CD4-positive, alpha-beta T cell treated with Interleukin-15 for 1 hour (primary cell): ENCODE measurements at places on chromosomes 13 and 19.
A peak's percentile ranks its signal among the peaks of the same experiment; 100 is the strongest.

GRCh38 chr13:74372511-74372910, 238.3 kb upstream of the KLF12 start:
- DNase-seq: no peak

- DNase-seq: no peak
These were observed 28.2 kb upstream of the KPNA3 start for GRCh38 chr13:49820591-49821215.

GRCh38 chr19:50147462-50148423, 15.3 kb downstream of the IZUMO2 start:
- peak; percentile 73 for DNase-seq

DNA sequence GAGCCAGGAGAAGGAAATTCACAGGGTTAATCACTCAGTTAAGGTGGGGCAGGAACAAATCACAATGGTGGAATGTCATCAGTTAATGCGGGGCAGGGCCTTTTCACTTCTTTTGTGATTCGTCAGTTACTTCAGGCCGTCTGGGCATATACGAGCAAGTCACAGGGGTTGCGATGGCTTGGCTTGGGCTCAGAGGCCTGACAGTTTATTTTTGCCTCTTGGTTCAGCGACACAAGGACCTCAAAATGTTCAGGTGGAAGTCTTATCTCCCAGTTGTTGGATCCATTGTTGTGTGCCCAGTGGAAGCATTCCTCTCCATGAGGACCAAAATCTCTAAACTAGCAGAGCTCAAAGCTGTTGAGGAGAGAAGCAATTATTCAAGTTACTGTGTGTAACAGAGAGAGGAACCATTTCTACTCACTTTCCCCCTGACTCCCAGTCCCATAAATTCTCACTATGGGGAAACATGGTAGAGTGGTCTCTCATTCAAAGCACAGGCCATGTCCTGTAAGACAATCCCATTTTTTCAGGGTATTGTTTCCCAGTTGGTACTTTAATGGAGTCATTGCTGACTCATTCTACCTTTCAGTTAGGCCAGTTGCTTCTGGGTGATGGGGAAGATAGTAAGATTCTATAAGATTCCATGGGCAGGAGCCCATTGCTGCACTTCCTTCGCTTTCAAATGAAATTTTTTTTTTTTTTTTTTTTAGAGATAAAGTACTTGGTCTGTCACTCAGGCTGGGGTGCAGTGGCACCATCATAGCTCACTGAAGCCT, 8.8 kb upstream of the COX7A1 start:
- DNase-seq: no peak

DNA sequence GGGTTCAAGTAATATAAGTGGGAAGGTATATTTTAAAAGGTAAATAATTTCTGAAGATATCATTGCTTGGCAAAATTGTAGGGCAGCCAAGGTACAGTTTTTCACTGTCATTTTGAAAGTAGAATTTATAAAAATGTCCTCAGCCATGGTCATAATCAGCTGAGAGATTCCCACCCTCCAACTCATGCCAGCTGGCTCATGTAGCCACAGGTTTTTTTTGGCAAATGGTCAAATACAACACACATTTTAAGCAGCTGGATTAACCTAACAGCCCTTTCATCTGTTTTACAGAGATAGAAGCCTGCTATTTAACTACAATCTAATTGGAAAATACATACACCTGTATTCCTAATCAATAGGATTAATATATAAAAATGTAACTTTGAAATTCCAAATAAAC, 619.2 kb upstream of the SGCG start:
- no peak for DNase-seq

DNA sequence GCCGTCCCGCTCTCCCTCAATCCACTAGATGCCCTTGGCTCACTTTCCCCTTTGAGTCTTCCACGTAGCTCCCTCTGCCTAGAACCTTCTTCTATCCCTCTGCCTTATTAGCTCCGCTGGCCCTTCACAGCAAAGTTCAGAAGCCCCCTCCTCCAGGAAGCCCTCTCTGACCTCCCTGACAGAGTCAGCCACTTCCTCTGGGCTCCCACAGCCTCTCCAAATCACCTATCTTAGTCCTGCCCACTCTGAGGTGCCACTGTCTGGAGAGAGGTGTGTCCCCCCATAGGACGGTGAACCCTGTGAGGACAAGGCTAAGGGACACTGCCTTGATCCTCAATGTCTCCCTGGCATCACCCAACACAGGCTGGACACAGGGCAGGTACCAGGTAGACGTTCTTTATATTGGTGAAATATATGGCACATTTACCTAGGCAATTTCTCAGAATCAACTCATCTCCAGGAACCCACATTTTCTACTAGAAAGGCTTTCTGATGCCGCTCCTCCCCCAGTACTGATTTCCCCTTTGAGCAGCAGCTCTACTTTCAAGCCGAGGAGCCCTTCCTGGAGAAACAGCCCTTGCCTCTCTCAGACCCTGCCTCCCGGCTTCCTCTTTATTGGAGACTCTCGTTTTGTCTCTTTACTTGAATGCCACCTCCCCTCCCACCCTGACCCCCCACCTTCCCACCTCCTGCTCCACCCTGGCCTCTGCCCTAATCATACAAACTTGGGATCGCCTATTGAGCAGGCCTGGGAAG, 3.4 kb upstream of the TGFB1 start:
- DNase-seq: peak; percentile 42

DNA sequence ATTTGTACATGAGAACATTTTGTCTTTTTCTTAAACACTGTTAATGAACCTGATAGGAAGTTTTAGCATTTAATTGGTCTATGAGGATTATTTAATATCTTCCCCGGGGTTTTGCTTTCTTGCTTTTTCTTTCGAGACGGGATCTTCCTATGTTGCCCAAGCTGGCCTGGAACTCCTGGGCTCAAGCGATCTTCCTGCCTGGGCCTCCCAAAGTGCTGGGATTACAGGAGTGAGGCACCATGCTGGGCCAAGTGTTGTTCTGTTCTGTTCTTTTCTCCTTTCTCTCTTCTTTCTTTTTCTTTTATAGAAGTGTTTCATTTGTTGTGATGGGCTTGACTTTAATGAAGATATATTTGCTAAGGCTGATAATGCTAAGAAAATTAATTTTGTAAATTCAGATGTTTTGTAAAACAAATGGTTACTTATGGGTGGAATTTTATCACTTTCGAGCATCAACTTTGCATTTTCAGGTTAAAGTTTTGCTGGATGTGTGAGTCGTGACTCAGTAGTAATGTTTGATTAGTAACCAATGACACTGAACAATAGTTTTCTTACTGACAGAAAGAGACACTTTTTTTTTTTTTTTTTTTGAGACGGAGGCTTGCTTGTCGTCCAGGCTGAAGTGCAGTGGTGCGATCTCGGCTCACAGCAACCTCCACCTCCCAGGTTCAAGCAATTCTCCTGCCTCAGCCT, 2.2 kb downstream of the PAN3 start:
- no peak for DNase-seq

DNA sequence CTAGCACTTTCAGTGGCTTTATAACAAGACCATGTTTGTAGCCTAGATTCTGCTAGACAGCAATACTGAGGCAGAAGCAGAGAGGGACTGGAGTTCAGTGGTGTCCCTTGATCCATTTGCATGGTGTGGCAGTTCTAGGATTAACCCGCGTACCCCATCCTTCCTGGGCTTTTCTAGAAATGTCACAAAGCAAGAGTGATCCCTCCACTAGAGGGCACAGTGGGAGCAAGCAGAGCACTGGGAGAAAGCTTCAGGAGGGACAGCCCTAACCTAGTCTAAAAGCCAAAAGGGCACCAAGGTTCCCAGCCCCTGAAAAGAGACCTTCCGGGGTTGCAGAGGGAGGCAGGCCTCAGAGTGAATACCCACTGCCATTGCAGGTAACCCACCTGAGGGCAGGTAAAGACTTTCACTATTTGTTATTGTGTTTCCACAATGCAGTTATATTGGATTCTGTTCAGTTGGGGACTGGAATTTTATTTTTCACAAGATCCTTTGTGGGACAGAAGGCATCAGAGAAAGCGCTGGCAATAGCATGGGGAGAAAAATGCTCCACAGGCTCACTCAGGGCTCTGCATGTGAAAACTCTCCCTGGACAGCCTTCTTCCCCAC, 170.6 kb downstream of the FLT1 start:
- DNase-seq: peak; percentile 48

DNA sequence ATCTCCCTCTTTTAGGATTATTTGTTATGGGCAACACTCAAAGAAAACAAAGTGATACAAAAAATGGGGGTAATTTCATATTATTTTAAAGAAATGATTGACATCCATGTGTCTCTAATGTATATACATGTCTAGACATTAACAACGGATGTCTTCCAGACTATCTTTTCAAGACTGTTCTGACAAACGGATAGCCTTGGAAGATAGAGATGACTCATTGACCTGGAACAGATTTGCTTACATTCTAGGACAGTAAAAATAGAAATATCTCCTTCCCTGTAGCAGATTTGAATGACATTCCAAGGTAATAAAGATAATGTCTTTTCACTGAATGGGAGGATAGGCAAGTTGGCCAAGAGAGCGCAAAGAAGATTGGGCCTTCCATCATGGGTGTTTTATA, 26.2 kb upstream of the SLITRK6 start:
- DNase-seq: no peak

GRCh38 chr13:37475966-37476365, 122.6 kb downstream of the POSTN start:
- no peak for DNase-seq

- DNase-seq: no peak
These were observed 9.8 kb upstream of the TIMM50 start for GRCh38 chr19:39470724-39471339.

GRCh38 chr19:14103310-14103709, 12.8 kb upstream of the SAMD1 start:
- DNase-seq: no peak

GRCh38 chr13:45015300-45015699, 26.0 kb downstream of the GPALPP1 start:
- DNase-seq: no peak

DNA sequence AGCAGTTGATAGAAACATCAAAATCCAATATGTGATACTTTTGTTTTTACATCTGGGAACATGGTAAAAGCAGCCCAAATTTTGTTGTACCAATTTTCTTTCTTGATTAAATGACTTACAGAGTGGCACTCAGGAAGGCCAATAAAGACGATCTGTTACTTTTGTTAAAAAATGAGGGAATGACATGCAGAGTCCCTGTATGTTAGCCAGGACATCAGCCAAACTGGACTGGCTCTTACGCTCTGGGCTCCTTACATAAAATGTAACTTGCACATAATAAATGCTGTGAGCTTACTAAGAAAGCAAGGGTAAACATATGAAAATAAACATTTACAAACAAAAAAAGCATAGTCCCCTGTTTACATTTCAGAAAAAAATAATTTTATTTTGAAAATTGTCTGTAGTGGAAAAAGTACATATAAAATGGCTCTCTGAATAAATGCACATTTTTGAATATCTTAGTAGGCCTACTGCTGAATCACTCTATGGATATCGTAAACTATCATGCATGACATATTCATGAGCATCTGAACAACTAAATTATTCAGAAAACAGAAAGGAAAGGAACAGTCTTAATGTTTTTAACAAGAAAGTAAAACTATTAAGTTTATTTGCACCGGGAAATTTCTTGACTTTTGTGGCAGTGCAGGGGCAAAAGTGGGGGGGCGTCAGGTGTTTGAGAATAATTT, 534.5 kb downstream of the KCTD12 start:
- no peak for DNase-seq

- DNase-seq: no peak
These were observed 16.2 kb upstream of the ZNF414 start for GRCh38 chr19:8530061-8530679.

DNA sequence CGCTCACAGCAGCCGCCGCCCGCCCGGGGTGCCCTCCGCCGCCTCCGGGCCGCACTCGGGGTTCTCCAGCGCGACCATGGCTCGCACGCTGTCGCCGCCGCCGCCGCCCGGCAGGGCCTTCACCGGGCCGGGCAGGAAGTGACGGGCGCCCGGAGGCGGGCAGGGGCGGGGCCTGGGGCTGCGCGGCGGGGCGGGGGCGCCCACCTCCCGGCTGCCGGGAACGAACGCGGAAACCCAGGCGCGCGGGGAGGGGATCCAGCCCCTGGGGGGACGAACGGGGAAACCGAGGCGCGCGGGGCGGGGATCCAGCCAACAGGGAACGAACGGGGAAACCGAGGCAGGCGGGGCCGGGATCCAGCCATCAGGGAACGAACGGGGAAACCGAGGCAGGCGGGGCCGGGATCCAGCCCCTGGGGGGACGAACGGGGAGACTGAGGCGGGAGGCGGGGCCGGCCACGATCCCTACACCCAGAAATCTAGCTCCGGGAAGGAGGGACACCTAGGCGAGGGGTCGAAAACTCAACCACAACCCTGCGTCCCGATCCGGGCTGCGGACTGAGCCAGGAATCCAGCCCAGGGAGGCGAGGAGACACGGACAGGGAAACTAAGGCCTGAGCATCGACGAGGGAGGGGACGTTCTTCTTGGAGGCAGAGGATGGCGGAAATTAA, at the start of gene R3HDM4:
TSS of gene R3HDM4 (minus strand) at position 140 of the 669 bp plus-strand sequence. CDS start at position 78, 62 bp downstream.
- DNase-seq: peak; percentile 86

DNA sequence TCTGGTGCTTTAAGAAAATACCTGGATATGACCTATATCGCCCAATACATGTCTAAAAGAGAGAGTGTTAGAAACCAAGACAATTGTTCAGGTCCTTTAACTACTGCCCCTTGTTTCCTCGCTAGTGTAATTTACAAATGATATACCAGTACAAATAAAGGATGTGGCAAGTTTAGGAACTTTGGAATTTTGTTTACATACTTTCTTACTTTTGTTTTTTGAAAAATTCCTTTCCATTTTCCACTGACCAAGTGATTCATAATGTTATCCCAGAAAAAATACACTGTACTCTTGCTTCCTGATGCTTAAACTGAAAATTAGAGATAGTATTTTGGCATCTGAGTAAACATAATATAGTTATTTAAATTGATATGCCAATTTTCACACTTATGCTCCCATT, 96.8 kb upstream of the CSNK1A1L start:
- no peak for DNase-seq

GRCh38 chr19:9863759-9864158, 28.6 kb downstream of the PIN1 start:
- no peak for DNase-seq

DNA sequence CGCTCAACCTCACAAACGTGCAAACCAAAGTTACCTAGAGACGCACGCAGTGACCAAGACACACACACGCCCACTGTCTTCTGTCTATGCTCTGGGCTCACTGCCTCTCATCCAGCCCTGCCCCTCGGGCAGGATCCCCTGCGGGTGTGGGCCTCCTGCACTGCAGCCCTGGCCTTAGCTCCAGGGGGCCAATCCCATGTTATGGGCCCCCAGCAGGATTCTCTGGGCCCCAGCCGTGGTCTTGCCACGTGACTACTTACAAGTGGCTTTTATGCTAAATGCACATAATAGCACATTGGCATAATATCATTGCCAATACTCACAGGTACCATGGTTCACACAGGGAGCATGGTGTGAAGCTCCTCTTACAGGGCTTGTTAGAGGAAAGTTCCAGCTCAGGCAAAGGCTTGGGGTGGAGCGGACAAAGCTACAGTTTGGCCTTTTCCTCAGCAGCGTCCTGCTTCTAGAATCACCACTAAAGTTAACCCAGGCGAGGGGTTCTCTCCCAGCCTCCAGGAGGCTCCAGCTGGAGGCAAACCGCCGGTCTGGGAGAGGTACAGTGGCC, 37.4 kb downstream of the CEBPA start:
- no peak for DNase-seq

- no peak for DNase-seq
These were observed 4.4 kb upstream of the WIZ start for GRCh38 chr19:15453906-15454860.
